Activated gamma-delta T cell (primary cell): ENCODE measurements at places on chromosomes 7 and 10.

GRCh38 chr7:158617737-158618128 is 30.1 kb upstream of the PTPRN2 start:
- no peak for DNase-seq

DNA sequence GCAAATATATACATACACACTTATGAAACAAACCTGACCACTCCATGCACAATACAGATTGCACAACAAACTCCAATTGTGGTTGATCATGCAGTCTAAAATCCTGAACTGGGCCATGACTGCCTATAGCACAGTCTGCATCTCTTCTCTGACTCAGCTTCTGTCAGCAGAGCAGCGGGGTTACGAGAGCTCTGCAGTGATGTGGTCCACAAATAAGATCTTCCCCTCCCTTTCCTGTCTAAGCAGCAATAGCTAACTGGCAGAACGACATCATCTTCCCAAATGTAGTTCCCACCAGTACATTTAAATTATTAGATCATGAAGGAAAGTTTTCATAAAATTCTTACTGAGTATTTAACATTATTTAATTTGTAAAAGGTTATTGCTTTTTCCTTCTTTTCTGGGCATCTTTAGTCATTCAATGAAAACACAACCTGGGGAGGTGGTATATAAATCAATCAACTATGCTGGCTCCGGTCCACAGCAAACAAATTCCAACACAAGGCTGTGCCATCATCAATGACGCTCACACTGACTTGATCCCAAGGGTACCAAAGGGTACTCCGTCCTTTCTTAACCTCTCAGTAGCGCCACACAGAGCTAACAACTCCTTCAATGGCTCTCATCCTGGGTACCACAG is 17.1 kb downstream of the ARHGAP21 start:
- DNase-seq: no peak

- no peak for DNase-seq
These were observed 207.6 kb upstream of the KLF14 start for GRCh38 chr7:130941322-130942210.

DNA sequence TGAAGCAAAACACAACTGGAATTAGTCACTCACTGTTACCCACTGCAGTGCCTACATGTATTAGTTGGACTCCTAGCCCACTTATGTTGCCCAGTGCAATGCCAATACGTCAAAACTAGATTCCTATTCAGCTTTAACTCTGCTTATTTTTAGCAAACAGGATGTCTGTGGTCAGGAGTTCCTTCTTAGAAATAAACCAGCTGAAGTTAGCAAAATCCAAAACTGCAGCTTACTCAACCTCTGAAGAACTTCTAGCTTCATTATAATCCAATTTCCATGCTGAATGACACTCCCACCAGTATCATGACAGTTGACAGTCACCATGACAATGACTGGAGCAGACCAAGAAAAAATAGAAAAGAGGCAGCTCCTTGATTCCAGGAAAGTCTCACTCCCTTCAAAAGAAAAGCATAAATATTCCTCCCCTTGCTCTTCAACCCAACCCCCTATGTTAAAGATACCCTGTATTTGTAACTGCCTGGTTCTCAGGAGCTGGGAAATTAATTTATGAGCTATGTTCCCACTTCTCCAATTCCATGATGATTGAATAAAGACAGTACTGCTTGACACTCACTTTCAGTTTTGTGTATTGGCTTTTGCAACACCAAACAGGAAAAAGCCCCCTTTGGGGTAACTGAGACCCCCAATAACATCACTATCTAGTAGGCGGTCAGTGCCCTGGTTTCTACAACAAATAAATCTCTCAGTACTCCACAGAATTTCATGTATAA is 327.4 kb downstream of the SORCS1 start:
- DNase-seq: no peak

DNA sequence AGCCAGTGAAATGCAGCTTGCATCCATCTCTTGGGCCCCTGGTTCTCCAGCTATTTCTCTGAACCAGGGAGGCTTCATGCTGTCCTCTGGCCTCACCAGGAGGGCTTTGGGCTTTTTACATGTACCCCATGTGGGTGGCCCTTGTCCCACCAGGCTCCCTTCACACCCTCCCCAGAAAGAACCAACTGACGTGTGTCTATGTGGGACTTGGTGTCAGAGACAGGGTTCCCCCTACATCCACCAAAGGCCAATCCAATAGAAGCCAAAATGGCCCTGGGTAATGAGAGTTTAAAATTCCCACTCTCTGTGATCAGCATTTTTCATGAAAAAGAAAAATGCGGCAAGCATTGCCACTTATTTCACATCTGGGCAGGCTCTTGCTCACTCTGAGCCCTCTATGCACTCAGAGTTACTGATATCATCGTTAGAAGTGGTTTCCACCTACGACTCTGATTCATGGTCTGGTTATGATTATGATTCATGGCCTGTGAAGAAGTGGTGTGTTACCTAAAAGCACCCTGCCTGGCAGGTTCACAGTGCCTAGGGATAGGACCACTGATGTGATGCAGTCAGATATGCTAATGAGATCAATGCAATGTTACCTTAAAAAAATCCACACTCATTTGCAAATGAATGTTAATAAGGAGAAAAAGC is 133.5 kb downstream of the BUB3 start:
- DNase-seq: no peak

GRCh38 chr7:69859342-69859741 is 261.1 kb downstream of the AUTS2 start:
- no peak for DNase-seq

- no peak for DNase-seq
These were observed 70.1 kb upstream of the ARHGAP21 start for GRCh38 chr10:24793648-24794379.

DNA sequence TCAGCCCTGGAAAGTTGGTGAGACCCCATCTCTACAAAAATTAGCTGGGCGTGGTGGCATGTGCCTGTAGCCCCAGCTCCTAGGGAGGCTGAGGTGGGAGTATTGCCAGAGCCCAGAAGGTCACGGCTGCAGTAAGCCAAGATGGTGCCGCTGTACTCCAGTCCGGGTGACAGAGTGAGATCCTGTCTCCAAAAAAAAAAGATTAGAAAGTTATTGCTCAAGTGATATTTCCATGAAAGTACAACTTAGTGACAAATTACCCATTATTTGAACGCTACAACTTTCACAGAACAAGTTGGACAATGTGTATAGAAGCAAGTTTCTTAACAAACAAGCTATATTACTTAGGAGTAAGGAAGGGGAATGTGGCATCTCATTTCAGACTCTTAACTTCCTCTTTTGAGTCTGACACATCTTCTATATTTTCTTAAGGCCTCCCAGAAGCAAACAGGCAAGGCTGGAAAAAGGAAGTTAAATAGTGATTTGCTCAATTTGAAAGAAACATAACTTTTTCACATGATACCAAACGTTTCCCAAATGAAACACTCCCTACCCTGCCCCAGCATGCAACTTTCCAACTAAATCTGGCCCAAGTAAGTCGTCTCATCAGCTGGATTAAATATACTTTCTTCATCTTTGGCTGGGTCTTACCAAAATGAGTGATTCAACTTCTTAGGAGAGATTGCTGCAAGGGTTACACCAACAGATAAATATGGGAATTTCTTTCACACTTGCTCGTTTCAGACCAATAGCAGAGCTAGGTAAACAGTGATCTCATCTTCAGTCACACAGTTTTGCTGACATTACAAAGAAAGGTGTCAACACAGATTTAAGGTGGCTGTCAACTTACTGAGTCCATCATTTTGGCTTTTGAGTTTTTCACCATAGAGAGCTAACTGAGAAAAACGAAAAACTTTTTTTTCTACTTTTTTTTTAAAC is 66.3 kb upstream of the KLF6 start:
- DNase-seq: no peak
